GM10248 (cell line): ENCODE measurements at places on chromosomes 12 and 14.

- no peak for DNase-seq
These were observed 1.2 kb downstream of the SOX5 start for GRCh38 chr12:23948291-23948690.

DNA sequence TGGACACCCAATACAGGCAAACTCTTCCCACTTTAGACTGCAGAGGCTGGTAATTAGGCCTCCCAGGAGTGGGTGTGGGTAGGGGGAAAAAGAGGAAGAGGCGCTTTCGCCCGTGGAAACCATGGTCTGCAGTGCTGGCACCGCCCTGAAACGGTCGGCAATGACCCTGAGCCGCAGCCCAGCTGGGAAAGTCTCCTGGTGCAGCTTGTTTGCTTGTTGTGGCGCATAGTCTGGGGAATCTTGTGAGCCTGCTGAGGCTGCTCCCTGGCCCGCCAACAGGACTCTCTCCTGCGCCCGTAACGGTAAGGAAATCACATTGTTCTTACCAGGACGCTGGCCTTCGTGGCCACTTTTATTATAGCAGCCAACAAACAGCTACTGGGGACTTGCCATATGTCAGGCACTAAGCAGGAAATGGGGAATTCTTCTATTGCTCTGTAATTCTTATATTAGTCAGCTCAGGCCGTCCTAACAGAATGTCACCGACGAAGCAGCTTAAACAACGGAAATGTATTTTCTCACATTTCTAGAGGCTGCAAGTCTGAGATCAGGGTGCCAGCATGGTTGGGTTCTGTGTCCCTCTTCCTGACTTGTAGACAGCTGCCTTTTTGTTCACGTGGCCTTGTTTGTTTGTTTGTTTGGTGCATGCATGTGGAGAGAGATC lies 52.5 kb upstream of the RIN3 start:
- DNase-seq: no peak

DNA sequence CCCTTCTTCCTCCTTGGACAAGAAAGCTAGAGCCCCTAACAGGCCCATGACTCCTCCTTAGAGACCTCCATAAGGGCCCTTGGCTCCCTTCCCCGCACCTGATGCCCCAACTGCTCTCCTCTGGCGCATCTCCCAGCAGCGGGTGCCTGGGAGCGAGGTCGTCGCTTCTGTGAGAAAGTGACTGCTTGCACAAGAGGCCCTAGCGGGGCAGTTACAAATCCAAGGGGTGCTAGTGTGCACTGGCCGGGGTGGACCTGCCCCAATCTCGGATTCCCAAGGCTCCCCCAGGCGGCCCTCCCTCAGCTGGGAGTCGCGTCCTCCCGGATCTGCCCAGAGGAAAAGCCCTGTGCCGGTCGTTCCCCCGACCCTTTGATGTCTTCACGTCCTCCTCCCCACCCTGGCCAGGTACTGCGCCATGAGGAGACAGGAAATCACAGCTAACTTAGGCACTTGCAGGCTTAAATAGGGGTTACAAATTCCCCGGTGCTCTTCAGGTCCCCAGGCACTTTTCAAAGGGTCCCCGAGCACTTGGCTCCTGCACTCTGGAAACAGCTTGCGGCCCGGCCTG lies 2.8 kb downstream of the NKX2-8 start:
- no peak for DNase-seq

- no peak for DNase-seq
These were observed 54.0 kb downstream of the CYP46A1 start for GRCh38 chr14:99737956-99738667.

- no peak for DNase-seq
These were observed 388.8 kb downstream of the PDZRN4 start for GRCh38 chr12:41576925-41577324.

DNA sequence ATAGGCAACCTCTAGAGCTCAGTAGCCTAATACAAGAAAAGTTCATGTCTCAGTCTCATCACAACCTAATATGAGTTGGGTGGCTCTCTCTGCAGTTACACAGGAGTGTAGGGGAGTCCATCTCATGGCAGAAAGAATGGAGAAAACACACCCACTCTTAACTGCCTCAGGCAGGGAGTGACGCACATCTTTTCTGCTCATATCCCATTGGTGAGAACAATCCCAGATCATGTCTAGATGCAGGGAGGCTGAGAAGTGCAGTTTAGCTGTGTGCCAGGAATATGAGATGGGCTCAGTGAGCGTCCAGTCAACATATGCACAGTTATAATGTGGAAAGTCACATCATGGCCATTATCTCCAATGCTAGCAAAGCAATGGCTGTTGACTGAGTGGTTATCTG lies 59.3 kb upstream of the KCNA5 start:
- no peak for DNase-seq

- DNase-seq: no peak
These were observed 24.2 kb downstream of the TRHDE start for GRCh38 chr12:72296389-72296788.
